ENCODE measurements at places on chromosomes 3 and 15.

DNA sequence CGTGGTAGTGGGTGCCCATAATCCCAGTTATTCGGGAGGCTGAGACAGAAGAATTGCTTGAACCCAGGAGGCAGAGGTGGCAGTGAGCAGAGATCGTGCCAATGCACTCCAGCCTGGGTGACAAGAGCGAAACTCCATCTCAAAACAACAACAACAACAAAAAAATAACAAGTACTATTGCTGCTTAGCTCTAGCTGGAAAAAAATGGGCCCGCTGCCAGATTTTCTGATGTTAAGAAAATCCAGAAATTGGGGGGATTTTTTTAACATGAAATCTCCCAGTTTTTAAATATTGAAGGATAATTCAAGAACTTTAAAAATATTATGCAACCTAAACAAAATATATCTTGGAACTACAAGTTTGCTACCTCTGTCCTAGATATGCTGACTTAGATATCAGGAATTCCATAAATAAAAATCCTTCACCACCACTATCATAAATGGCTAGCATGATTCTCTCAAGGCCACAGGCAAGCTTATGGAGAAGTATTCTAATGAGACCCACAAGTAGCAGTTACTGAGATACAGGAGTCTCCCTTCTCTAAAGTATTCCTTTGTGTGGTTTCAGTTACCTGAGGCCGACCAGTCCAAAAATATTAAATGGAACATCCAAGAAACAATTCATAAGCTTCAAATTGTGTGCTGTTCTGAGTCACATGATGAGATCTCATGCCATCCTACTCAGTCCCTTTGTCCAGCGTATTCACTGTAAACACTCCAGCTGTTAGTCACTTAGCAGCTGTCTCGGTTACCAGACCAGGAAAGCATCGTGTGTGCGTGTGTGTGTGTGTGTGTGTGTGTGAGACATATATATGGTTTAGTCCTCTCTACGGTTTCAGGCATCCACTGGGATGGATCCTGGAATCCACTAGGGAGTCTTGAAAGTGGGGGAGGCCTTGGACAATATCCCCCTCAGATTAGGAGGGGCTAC is 277.2 kb downstream of the TBL1XR1 start:
- DNase-seq, result peak; percentile 89

GRCh38 chr3:97230486-97230885 is 416.1 kb downstream of the EPHA6 start:
- DNase-seq, result no peak

GRCh38 chr3:46089237-46090011 is 62.1 kb upstream of the XCR1 start:
- DNase-seq, result no peak

DNA sequence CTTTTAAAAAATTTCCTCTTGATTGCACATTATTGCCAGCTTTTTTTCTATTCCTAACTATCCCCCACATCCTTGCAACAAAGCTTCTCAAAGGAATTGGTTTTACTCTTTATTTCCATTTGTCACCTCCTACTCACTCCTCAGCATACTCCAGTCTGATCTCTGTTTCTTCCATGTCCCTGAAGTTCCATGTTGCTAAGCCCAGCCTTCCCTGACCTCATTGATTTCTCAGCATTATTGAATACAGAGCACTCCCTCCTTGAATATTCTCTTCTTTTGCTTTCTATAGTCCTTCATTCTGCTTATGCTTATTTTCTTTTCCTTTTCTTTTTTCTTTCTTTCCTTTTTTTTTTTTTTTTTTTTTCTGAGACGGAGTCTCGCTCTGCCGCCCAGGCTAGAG is 10.7 kb downstream of the ARID3B start:
- no peak for DNase-seq

DNA sequence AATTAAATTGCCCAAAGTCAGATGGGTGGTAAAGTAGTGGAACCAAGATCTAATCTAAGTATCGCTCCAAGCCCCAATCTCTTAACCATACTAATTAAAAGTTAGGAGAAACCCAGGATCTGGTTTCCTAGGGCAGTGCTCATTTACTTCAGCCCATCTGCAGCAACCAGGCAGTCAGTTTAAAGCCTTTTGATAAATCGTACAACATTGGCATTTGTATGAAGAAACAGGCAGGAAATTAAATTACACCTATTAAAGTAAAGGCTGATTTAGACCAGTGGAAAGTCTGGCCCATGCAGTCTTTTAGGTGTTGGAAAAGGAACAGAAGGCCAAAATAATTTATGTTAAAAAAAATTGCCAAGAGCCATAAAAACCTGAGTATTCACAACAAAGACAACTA is 594.4 kb upstream of the UBE2E2 start:
- DNase-seq, result no peak

GRCh38 chr3:32577581-32578556 is 7.2 kb upstream of the DYNC1LI1 start:
- DNase-seq, result no peak

GRCh38 chr15:79431636-79432344 is at the start of gene MINAR1:
Gene MINAR1 (plus strand): TSS chr15:79432336. CDS start chr15:79456148, 23,812 bp downstream.
- peak; percentile 82 for DNase-seq

DNA sequence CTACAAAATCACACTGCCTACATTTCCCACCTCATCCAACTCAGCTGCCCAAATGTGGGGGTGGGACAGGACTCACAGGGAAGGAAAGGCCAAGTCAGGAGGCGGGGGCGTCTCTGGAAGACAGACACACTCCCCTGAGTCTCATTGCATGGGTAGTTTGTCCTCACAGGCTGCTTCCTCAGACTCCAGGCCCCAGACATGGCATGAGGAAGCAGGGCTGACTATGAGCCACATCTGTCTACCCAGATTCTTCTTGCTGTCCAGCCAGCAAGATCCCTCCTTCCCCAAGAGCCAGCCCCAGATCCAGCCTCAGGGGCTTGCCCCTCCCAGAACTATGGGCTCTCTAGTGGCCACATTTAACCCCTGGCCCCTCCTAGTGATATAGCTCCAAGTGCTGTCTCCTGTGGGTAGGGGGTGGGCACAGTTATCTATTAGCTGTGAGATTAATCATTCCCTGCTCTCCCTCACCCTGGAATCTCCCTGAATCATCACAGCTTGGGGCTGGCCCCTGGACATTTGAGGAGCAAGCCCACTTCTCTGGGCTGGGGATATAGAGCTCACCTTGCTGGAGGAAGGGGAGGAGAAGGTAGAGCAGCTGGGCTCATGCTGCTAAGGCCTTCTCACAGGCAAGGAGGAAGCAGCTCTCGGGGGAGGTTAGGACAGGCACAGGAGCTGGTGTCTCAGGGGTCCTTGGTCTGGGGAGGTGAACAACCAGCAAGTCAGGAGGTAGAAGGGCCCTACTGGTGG is 2.1 kb upstream of the CCDC33 start:
- DNase-seq, result no peak

DNA sequence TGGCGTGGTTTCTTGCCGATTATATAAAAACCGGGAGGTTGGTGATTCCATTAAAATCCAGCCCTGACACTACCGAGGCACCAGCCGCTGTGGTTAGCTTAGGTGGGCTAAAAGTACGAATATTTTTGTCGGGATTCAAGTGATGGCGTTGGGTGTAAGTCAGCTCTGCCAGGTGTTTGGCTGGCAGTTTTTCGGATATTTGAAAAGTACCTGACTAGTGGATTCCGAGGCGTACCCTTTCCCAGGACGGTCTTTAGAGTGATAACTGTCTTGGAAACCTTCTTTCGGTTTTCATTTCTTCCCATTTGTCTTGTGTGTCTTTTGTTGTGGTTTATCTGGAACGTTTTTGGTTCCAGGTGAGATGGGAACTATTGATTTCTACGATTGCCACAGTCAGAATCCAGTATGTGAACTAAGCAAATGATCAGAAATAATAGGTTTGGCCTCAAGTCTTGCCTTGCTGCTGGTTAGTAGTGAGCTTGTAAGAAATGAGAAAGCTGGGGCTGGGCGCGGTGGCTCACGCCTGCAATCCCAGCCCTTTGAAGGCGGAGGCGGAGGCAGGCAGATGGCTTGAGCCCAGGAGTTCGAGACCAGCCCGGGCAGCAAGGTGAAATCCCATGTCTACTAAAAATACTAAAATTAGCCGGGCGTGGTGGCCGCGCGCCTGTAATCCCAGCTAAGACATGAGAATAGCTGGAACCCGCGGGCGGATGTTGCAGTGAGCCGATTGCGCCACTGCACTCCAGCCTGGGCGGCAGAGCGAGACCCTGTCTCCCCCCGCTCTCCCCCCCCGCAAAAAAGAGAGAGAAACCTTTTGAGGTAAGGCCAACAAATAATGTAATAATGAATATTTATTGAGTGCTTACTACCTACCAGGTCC is 1.4 kb downstream of the FYTTD1 start:
- DNase-seq, result peak; percentile 53

GRCh38 chr3:166263460-166263859 is 426.2 kb upstream of the BCHE start:
- DNase-seq, result no peak

DNA sequence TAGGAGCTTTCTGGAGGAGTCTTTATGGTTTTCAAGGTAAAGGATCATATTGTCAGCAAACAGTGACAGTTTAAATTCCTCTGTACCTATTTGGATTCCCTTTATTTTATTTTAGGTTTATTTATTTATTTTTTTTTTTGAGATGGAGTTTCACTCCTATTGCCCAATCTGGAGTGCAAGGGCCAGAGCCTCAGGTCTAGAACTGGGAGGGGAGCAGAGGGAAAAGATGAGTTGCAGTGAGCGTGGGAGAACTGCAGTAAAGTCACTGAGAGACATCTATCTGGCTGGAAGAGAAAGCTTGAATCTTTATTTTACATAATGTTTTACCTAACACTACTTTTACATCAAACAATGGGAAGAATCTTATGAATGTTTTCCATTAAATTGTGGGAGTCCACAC is 49.5 kb upstream of the GK5 start:
- DNase-seq, result no peak

DNA sequence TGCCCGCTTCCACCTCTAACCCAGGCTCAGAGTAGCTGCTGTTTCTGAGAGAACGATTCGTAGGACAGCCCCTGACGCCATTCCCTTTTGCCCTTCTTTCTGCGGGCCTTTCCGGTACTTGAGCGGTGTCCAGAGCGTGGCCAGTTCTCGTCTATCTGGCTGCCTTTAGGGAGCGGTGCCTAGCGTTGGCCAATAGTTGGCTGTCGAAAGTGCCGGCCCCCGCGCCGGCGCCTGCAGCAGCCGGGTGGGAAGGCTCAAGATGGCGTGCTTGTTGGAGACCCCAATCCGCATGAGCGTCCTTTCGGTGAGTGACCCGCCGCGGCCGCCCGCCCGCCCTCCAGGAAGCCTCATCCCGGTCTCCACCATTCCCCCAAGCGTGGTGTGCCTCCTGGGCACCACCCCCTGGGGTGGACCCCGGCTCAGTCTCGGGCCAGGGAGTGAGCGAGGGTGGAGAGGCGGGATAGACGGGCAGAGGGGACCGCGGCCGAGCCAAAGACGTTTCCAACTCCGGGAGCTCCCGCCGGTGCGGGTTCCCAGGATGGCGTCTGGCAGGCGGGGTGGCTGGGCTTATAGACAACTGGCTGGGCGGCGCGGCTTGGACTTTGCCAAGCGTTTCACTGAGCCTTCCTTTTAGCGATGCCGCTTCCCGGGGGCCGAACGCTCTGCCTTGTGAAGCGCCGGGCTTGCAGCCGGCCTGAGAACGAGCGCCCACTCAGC is at the start of gene ARMC8:
Gene ARMC8 (plus strand): TSS at position 6 of the 717 bp plus-strand sequence. CDS start 254 bp downstream, at position 260.
- DNase-seq, result peak; percentile 97

GRCh38 chr3:50862221-50862620 is 187.5 kb downstream of the DOCK3 start:
- no peak for DNase-seq

DNA sequence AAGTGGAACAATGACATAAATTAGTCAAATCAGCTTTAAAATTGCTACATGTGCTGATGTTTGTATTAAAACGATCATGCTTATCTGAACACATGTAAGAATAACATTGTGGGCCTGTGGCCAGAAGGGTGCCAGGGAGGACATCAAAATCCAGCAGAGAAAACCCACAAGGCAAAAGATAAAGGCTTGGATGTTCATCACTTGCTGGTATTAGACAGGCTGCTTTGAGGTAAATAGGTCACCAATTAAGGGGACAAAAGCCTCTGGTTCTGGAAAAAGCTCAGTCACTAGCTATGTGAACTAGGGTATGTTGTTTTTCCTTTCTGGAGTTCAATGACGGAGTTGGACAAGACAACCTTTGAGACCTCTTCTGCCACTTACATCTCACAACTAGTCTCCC is 74.4 kb upstream of the TMEM108 start:
- DNase-seq, result peak; percentile 63

DNA sequence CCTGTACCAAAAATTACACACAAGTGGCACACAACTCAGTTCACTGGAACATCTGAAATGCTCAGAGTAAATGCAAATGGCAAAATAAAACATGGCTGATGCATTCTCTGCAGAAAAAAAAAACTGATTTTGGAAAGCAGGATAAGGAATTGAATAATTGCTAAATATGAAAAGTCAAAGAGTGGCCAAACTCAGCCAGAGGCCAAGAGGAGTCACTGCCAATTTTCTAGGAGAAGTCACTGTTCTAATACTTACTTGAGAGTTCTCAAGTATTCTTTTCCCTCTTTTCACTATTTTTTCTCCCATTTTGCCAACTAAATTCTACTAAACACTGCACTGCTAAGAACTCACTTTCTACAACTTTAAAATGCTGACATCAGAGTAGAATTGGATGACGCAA is 1018.6 kb downstream of the TUSC7 start:
- no peak for DNase-seq

DNA sequence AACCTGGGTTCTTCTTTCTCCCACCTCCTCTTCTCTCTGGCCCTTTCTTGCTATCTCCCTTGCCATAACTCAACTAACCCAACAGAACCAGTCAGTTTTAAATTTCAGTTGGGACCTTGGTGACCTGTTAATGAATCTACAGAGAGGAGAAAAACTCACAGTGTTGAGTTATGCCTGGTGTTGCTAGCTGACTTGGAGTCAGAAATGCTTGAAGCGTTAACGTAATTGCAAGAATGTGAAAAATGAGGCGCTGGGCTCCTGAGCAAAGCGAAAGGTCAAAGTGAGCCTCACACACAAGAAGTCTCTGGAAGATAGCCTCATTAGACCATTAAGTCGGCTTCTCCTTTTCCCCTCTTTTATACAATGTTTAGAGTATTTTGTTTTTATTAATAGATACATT is 18.4 kb downstream of the MEIS2 start:
- peak; percentile 79 for DNase-seq

DNA sequence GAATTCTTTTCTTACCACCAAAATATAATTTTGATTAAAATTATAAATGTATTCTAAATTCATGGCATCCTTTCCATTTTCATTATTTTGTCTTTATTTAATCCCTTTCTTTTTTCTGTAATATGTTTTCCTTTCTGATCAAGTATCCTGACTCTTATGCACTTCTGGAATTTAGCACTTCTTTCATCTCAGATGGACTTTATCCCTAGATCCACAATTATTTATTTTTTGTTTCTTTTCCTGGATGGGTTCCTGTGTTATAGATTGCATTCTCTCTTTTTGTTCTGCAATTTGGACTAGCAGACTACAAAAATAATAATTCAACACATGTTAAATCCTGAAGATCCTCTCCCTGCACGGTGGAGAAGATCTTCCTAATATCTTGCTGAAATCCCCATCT is 76.9 kb upstream of the CDIN1 start:
- no peak for DNase-seq

GRCh38 chr15:93382200-93382820 is 293.3 kb upstream of the RGMA start:
- no peak for DNase-seq

- DNase-seq, result no peak
Observed at GRCh38 chr15:93073465-93073952, 15.5 kb downstream of the RGMA start.
